ENCODE measurements at places on chromosomes 1 and 21.

GRCh38 chr1:94754570-94754969 lies 65.6 kb upstream of the SLC44A3 start:
- DNase-seq, result no peak

DNA sequence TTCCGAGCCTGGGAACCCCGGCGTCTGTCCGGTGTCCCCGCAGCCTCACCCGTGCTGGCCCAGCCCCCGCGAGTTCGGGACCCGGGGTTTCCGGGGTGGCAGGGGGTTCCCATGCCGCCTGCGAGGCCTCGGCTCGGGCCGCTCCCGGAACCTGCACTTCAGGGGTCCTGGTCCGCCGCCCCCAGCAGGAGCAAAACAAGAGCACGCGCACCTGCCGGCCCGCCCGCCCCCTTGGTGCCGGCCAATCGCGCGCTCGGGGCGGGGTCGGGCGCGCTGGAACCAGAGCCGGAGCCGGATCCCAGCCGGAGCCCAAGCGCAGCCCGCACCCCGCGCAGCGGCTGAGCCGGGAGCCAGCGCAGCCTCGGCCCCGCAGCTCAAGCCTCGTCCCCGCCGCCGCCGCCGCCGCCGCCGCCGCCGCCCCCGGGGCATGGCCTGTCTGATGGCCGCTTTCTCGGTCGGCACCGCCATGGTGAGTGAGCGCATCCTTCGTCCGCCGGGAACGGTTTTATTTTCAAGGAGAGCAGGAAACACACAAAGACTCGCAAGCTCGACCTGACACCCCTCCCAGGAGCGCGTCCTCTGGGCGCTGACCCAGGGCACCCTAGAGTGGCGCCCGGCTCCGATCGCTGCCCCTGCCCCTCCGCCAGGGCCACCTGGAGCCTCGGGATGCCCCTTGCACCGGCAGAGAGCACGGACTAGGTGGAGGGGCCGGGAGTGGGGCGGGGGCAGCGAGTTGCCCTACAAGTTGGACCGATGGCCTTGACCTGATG lies at the start of gene ABCG1:
TSS of gene ABCG1 (plus strand) at position 305 of the 770 bp plus-strand sequence. CDS start at position 428, 123 bp downstream.
- DNase-seq, result no peak

GRCh38 chr1:106846656-106847055 lies 209.8 kb upstream of the PRMT6 start:
- DNase-seq, result no peak

- no peak for DNase-seq
These were observed 1.4 kb upstream of the ABCA4 start for GRCh38 chr1:94122201-94122970.

- no peak for DNase-seq
These were observed 6.7 kb downstream of the ECE1 start for GRCh38 chr1:21283524-21283923.

- no peak for DNase-seq
These were observed 678 bp downstream of the LSM10 start for GRCh38 chr1:36397083-36397377.

DNA sequence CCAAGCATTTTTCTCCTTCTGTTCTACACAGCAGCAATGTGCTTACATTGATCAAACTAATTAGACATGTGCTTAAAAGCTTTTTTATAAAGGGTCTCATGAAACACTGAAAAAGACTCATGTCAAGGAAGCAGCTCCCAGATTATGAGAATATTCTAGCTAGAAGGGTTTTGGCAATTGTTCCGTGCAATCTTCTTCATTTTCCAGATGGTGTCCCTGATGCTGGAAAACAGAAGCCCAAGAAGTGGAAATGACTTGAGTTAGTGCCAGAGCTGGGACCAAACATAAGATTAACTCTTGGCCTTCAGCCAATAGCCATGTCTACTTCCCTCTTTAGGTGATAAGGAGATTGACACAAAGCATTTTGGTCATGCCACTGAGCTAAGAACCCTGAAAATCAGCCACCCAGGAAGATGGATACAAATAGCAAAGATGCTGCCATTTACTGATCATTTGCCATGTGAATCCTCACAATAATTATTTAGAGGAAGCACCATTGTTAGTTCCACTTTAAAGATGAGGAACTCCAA lies 110.8 kb downstream of the MATN1 start:
- no peak for DNase-seq

GRCh38 chr1:5947071-5947821 lies 45.0 kb downstream of the NPHP4 start:
- DNase-seq, result no peak

DNA sequence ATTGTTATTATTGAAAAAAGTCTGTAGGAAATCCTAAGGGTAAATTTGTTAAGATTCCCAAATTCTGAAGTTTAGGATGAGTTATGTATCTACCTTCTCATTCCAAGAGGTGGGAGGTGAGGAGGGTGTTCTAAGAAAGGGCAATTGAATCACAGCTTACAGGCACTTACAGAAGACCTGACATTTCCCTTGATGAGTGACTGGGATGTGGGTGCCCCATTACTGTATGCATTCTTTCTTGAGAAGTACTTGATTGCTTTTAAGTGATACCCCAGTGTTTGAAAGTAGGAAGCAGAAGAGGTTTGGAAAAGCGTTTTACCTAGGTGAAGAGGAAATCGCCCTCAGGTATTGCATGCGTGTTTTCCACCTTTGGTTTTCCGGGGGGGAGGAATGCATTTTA lies 87.0 kb upstream of the ADAR start:
- DNase-seq, result no peak

DNA sequence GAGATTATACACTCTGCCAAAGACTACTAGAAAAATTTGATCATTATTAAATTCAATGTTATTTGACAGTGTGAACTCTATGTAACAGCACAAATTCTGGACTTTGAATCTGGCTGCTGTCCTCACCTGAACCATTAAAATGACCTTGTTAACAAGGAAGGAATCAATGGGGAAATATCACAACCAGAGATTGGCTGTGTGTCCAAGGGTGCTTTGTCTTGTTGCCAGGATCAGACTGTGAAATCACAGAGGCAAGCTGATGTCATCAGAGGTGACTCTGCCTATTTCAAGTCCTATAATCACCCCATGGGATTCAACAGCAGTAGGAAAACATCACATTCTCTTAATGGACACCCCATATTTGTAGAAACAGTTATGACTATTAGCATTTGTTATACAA lies 46.8 kb downstream of the ADAMTS5 start:
- no peak for DNase-seq

GRCh38 chr1:168991667-168992475 lies 114.6 kb upstream of the ATP1B1 start:
- DNase-seq, result no peak

GRCh38 chr1:25744140-25744581 lies 55.8 kb upstream of the SELENON start:
- DNase-seq, result no peak

- DNase-seq, result no peak
These were observed 5.6 kb upstream of the SAMSN1 start for GRCh38 chr21:14551741-14552140.

- DNase-seq, result no peak
These were observed 10.4 kb upstream of the MRPL9 start for GRCh38 chr1:151773702-151774101.

- no peak for DNase-seq
These were observed 835 bp downstream of the C1orf52 start for GRCh38 chr1:85258536-85259117.

DNA sequence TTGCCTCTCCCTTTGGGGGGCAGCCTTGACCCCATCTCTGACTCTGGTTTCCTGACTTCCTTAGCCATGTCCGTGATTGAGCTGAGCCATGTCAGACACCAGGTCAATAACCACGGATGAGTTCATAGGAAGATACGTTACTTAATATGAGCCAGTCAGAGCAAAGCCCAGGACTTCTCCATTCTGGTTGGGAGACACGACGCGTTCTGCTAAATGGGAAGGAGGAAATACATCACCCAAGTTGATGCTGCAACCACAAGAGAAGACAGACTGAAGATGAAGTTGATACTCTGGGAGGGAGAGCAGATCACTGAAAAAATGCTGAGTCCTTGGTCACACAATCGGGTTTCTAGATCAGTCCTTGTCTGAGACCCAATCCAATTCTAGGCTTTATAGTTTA lies 90.9 kb downstream of the MATN1 start:
- DNase-seq, result no peak

- no peak for DNase-seq
These were observed 29.9 kb upstream of the C1orf21 start for GRCh38 chr1:184356891-184357290.

- DNase-seq, result no peak
These were observed 138.4 kb downstream of the NOS1AP start for GRCh38 chr1:162207862-162208261.

DNA sequence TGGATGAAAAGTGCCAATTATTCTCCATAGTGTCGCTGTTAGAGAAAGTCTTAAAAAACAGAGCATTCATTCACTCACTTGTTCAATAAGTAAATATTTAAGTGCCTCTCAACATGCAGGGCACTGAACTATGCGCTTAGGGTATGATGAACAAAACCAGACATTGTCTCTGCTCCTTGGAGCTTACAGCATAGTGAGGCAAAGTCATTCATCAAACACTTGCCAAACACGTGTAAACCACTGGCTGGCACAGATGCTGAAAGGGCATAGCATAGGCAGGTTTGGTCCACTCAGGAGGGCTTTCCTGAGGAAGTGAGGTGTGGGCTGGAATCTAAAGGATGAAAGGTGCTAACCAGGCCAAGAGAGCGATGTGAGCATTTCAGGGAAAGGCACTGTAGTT lies 27.6 kb upstream of the RD3 start:
- DNase-seq, result no peak

DNA sequence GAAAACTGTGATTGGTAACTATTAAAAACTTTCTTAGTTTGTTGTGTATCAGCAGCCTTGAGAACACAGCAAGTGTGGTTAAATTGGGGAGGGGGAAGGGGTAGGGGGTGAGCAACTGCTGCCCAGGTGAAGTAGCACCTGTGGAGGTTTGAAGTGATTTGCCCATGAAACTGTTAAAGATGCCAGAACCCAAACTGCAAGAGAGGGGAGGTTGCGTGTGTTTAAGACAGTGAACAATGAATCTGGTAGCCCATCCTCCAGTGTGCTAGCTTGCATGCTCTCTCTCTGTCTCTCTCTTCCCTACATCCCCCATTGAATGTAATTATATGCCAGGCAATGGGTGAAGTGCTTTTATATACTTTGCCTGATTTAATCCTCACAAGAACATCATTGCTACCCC lies 154.7 kb downstream of the RUNX1 start:
- DNase-seq, result no peak

DNA sequence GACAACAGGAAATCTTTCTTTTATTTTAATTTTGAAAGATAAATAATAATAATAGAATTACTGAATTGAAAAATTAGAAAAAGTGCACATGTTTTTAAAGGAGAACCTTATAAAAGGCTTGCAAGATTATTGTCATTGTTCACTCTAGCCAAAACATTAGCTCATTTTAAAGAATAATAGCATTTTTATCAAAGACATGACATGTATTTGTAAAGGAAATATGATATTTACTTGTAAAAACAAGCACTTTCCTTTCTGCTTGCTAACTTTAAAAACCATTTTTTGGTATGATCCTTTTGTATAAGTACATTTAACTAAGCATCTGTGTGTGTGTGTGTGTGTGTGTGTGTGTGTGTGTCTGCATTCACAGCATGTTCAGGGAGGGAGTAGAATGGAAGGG lies 156.3 kb upstream of the C1orf87 start:
- no peak for DNase-seq

DNA sequence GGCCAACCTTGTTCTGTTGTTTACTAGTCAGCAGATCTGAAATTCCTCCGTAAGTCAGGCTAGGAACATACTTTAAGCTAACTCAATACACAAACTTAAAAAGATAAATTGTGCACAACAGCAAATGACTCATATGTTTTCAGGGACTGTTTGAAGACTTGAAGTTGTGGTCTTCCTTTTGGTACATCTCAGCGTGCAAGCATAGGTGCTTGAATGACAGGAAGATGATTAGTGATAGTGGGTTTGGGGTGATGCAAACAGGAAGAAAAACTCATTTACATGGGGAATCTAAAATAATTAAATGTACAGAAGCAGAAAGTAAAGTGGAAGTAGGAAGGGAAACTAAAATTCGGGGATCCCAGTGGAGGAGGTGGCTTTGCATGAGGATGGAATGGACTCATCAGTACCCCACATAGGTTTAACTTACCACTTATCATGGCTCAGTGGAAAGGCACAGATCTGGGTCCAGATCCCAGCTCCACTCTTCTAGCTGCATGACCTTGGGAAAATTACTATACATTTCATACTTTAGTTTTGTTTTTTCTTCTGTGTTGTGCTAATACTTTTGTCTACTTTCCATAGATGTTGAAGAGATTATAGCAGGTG lies 122.3 kb downstream of the XCL2 start:
- no peak for DNase-seq

GRCh38 chr21:33985117-33986050 lies 69.8 kb upstream of the ATP5PO start:
- no peak for DNase-seq

DNA sequence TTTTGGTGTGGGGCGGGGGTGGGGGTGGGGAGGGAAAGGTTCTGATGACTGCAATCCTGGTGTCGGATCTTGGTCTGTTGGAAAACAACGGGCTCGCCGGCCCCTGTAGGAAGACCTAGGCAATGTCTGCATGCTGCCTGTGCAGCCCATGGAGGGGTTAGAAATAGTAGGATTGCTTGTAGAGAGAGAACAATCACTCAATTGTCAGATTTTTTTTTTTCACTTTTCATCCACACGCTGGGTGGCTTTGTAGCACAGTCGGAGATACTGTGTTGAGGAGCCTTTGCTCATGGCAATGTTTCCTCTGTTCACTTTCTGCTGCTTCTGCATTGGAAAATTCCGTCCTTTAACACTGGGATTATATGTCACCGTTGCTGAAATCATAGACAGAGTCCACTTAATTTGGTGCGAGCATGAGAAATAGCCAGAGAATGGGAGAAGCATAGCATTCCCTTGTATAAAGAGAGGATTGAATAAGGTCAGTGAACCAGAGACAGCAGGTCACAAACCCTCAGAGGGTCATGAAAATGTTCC lies 107.5 kb downstream of the MRPS6 start:
- no peak for DNase-seq

- no peak for DNase-seq
These were observed 182.6 kb upstream of the ARHGEF16 start for GRCh38 chr1:3271866-3272265.

DNA sequence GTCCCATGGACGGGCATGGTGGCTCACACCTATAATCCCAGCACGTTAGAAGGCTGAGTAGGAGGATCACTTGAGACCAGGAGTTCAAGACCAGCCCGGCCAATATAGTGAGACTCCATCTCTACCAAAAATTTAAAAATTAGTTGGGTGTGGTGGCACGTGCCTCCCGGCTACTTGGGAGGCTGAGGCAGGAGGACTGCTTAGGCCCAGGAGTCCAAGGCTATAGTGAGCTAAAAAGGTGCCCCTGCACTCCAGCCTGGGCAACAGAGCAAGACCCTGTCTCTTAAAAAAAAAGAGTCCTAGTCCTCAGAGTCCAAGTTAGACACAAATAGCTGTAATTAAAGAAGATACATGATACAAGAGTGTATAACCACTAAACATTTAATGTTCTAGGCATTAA lies 20.1 kb downstream of the TRIT1 start:
- no peak for DNase-seq

DNA sequence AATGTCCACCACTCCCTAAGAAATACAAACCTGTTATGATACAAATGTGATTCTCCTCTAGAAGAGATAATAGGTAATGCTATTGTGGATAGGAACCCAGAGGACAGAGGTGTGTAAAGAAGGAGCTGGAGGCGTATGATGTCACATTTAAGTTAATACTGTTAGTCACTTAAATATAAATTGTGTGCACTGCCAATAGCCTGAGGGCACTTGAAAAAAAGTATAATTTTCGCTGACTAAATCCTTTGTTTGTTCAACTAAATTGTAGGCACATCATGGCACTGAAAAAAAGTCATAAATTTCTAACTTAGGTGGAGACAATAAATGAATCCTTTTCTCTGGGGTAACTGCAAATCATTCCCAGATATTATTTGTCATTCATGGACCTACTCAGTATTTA lies 4.4 kb downstream of the RCSD1 start:
- no peak for DNase-seq

GRCh38 chr1:47555306-47555705 lies 117.5 kb downstream of the FOXD2 start:
- DNase-seq, result no peak

Data from activated CD8-positive, alpha-beta memory T cell treated with anti-CD3 and anti-CD28 coated beads for 4 hours (primary cell).